NCI-H1694 (cell line): ENCODE measurements at places on chromosomes 12 and 14.

GRCh38 chr14:61752626-61753025 lies 9.6 kb upstream of the SNAPC1 start:
- DNase-seq: no peak

DNA sequence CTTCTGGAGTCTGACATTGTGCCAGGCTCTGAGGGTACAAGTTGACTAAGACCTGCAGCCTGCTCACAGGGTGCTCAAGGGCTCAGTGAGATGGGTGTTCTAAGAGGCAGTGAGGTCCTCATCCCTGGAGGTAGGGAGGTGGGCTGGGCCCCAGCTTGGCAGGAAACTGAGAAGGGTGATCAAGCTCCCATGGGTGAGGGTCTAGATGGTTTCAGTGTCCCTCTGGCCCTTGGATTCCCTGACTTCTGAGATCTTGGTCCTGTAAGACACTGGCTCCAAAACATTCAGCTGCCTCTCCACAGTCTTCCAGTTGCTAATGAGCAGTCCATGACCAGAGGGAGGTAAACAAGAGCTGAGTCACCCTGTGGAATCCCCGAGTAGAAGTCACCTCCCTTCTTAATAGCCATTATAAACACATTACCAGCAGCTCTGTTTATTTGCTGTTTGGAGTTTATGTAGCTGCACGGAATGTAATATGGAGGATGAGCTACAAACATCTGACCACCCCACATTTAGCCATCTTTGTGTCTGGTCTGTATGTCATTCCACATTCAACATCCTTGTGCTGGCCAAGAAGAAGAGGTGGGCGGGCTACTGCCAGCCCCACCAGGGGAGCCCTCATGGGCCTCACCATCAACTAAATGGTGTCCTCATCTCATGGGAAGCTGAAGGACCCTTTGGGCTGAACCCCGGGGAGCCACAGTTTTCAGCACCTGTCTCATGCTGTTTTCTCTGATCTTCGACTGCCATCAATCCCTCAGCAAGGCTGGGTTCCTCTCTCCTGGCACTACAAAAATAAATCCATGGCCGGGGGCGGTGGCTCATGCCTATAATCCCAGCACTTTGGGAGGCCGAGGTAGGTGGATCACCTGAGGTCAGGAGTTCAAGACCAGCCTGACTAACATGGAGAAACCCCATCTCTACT lies 37.2 kb upstream of the BDKRB2 start:
- no peak for DNase-seq

- DNase-seq: no peak
Measured at GRCh38 chr12:106962286-106962685, 6.6 kb downstream of the TMEM263 start.

DNA sequence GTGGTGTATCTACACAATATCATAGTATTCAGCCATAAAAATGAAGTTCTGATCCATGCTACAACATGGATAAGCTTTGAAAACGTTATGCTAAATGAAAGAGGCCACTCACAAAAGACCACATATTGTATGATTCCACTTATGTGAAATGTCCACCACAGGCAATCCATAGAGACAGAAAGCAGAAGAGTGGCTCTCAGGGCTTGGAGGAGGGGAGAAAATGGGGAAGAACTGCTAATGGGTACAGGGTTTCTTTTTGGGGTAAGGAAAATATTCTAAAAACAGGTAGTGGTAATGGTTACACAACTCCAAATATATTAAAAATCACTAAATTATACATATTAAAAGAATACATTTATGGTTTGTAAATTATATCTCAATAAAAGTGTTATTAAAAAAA lies 16.5 kb downstream of the SCNN1A start:
- no peak for DNase-seq

- no peak for DNase-seq
Measured at GRCh38 chr12:29700761-29701481, 82.8 kb downstream of the TMTC1 start.

DNA sequence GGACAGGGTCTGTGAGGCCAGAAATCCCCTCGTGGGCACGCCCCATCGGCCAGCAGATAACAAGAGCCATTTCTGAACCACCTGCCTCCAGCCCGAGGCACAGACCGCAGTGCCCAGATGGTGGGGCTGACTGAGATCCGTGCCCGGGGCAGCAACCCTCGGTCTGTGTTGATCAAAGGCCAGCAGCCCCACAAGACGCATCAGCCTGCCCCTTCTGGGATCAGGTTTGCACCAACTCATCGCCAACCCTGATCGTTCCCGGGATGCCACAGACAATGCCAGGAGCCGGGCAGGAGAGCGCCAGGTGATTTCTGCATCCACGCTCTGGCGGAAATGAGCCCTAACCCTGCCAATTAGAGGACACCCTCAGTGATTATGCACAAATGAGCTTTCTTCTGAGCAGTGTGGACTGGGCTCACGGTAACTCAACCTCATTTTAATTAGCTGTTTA lies 64.5 kb downstream of the TESC start:
- DNase-seq: no peak

- DNase-seq: no peak
Measured at GRCh38 chr12:14937689-14938088, 648 bp downstream of the ERP27 start.

DNA sequence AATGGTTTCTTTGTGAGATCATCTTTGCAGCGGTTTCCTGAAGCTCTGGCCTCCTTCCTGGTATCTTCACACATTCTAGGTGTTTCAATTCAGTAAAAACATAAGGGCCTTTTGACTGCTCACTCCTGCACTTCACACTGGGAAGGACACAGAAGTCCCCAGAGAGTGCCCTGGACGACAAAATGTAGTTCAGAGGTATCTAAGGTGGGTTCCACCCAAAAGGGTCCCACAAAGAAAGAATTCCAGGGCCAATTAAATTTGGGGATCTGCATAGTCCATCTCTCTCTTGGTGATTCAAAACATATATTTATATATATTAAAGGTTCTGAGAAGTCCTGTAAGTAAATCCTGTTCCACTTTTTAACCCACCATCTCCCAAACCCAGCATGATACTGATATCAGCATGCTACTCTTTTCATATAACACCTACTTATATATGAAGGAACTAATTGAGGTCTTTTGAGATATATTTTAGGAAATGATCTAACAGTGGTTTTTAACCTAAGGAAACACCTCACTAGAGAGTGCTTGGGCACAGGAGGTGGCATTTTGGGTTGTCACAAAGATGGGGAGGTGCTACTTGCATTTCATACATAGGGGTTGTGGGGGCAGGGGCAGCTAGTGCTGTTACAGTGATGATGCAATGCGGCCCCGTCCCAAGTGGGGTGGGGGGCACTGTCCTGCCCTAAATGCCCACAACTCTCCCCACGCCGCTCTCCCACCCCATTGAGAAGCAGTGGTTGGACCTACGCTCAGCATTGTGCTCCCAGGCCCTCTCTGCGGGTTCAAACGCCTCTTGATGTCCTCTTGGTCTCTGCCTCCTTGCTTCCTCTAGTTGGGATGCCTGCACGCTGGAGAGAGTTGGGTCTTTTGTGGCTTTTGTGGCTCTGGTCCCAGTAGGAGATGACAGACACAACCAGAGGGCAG lies 109.4 kb downstream of the ARF6 start:
- no peak for DNase-seq

DNA sequence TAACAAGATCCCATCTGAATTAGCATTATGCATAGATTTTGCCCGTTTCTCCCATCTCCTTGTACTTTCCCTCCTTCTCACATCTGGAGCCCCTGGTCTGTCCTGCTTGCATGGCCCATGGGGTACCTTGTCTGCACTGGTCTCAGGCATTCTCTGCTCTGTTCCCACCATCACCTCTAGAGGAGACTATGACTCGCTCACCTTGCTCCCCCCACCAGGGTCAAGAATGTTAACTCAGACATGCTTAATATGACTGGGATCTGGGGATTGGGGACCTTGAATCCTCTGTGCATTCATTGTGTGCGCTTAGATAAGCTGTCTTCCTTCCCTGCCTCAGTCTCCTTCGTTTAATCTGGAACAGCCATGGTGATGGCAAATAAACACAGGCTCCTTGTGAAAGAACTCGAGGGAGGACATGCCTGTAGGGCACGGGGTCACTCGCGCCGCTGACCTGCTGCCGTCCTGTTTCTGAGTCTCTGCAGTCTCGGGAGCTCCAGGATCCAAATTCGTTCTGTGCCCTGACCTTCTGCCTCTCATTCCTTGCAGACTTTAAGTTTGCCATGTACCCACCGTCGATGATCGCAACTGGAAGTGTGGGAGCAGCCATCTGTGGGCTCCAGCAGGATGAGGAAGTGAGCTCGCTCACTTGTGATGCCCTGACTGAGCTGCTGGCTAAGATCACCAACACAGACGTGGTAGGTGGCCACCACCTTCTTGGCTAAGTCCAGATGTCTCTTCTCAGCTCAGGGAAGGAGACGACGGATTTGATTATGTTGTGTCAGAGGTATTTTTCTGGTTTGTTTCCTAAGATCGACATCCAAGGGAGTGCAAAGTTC lies 15.0 kb downstream of the CCND2 start:
- DNase-seq: no peak
